Panc1 (cell line): ENCODE measurements at places on chromosomes 11 and 22. TPM values are rescaled to one million over a fixed set of nuclear protein-coding genes. Genes with fewer than 3 reads are reported as not detected.

DNA sequence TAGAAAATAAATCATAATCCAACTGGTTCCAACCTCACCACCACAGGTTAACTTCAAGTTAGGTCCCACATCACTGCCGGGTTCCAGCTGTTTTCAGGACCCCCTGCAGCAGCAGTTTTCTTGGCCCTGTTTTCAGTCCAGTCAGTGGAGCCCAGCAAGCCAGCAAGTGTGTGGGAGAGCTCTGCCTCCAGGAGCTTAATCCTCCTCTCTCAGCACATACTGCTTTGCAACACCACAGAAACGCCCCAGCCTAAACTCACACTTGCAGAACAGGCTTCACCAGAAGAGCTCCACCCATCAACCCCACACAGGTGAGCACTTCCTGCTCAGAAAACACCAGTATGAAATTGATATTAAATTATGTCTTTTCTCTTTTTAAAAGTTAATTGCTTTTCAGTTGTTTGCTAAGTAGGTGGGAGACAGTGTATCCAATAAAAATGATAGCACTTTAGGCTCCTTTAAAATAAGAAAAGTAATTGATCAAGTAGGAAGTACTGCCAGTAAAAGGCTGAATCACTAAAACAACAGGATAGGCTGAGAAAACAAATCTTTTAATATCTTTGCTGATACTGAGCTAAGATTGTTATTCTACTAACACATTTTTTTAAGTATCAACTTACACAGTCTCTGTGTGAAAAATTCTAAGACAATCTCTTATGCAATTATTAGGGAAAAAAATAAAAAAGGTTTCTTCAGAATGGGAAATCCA is 81.5 kb upstream of the TP53AIP1 start:
- no peak for DNase-seq

Gene CDON
- total RNA-seq, result 17.1 TPM

DNA sequence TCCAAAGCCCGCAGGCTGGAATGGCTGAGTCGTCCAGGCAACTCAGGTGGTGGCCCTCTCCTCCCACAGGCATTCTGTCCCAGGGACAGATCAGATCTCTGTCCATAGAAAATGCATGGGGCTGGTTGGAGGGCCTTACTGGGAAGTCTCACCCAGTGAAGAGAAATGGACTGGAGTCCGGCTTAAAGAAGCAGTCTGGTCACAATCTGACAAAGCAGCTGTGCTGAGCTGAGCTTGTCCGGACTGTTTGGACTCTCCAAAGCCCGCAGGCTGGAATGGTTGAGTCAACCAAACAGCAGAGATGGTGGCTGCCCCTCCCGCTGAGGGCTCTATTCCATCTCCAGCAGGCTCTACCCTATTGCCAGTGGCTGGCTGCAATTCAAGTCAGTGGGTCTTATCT is 14.4 kb upstream of the DEPDC7 start:
- DNase-seq, result no peak

DNA sequence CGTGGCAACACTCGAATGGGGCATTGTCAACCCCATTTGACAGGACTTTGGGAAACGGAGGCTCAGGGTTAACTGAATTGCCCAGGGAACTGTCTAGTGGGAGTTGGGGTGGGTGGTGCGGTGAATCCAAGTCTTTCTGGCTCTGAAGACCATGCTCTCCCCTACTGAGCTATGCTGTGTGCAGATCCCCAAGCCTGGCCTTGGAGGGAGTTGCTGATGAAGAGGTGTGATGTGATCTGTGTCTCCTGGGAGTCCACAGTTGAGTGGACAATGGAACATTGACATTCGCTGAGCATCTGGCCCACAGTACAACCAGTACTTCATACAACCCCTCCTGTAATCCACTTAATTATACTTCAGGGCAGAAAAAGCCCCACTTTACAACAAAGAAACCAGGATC is 172.2 kb downstream of the ST3GAL4 start:
- no peak for DNase-seq

GRCh38 chr11:12864316-12865156 is 144.6 kb upstream of the RASSF10 start:
- DNase-seq, result no peak

DNA sequence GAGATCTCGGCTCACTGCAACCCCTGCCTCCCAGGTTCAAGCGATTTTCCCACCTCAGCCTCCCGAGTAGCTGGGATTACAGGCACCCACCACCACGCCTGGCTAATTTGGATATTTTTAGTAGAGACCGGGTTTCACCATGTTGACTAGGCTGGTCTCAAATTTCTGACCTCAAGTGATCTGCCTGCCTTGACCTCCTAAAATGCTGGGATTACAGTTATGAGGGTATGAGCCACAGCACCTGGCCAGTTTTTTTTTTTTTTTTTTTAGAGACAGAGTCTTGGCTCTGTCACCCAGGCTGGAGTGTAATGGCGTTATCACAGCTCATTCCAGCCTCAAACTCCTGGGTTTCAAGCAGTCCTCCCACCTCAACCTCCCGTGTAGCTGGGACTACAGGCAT is 54.9 kb upstream of the PRR5 start:
- DNase-seq, result no peak

Gene MFRP
- total RNA-seq, result not detected

GRCh38 chr11:35216962-35217678 is 78.1 kb downstream of the CD44 start:
- DNase-seq, result no peak

Gene KRTAP5-2
- total RNA-seq, result not detected

DNA sequence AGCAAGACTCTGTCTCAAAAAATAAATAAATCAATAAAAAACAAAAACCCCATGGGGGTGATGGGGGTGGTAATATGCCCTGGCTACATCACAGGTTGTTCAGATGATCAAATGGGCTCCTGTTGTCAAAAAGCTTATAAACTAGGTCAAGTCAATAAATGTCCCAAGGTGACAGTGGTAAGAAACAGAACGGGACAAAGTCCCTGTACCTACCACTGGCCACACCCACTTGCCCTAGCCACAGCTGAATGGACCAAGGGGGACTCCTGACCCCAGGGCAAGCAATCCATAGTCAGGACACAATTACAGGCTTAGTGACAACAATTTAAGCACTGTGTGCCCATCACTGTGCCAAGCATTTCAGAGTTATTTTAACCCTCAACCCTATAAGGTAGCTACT is 6.0 kb downstream of the NAGA start:
- DNase-seq, result no peak

GRCh38 chr11:12667646-12668045 is 6.6 kb upstream of the TEAD1 start:
- DNase-seq, result no peak

DNA sequence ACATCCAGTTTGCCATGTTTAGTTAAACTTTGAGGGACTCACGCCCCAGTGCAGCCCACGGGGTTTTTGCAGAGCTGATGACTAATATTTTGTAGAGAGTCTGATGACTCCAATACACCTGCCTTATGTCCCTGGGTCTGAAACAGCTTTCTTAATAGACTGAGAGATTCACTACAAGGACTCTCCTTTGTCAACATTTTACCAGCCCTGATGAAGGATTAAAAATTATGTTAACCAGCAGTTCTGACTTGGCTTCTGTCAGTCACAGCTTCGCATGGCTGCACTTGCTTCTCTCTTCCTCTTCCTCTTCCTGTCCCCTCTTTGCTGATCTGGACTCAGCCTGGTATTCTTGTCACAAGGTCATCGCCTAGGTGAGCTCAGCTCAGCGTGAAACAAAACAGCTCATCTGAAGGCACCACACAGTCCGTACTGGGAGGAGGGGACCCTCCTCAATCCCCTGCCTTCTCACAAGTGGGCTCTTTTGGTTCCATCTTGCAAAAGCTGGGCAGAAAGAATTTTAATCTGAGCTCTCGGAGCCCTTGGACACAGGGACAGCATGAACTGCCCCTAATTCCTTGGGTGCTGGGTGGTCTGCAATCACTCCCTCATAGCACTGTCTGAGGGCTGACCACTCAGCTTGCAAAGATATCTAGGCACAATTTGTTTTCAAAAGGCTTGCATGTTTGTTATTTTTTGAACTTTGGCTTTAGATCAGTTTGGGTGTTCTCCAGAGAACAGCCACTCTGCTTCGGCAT is 38.1 kb upstream of the POU2AF1 start:
- DNase-seq, result no peak

DNA sequence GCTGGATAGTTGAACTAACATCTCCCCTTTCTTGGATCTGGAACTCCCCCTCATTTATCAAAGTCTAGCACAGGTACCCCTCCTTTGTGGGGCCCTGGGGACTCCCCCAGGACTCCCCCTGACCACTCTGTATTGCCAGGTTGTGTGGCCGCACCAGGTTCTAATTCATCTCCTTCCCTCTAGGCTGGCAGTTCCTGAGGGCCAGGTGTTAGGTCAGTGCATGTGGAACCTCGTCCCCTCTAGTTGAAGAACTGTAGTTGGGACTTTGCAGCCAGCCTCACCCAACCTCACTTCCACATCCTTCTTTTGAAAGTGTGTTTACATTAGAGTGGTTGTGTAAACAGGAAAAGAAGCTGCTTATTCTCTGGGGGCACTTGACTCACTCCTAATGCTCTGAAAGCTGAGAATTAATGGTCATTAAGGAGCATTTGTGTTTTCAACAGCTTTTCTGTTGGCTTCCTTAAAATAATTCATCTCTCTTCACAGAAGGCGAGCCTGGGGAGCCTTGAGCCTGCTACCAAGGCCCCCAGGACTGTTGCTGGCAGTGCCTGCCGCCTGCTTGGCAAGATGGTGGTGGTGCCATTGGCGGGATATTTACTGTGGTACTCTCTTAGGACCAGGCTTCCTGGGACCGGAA is 11.8 kb downstream of the UPB1 start:
- no peak for DNase-seq

- no peak for DNase-seq
These were observed 17.7 kb downstream of the RBFOX2 start for GRCh38 chr22:36010882-36011281.

Gene CYB5R3
- total RNA-seq, result 102 TPM

Gene KCNK7
- 0.69 TPM for total RNA-seq

Gene OR52N4
- total RNA-seq, result not detected

GRCh38 chr11:2299773-2300172 is 1.9 kb downstream of the C11orf21 start:
- DNase-seq, result no peak

Gene VSIG2
- not detected for total RNA-seq

Gene KCNE3
- 0.15 TPM for total RNA-seq

DNA sequence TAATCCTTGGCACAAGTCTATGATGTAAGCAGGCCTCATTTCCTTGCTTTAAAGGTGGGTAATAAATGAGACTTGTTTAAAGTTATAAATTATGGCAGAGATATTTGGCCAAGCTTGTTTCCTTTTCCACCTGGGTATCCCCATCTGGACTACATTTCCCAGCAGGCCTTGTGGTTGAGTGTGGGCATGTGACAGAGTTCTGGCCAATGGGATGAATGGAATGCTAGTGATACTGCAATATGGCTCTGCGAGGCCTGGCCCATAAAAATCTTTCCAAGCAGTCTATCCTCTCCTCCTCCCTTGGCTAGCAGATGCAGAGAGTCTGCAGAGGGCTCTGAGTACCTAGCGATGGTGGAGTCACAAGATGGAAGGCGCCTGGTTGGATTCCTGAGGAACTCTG is 102.5 kb downstream of the TIMP3 start:
- DNase-seq, result no peak

- no peak for DNase-seq
These were observed 1425.8 kb downstream of the TBC1D22A start for GRCh38 chr22:48188231-48188721.

Gene OR11H1
- total RNA-seq, result not detected

DNA sequence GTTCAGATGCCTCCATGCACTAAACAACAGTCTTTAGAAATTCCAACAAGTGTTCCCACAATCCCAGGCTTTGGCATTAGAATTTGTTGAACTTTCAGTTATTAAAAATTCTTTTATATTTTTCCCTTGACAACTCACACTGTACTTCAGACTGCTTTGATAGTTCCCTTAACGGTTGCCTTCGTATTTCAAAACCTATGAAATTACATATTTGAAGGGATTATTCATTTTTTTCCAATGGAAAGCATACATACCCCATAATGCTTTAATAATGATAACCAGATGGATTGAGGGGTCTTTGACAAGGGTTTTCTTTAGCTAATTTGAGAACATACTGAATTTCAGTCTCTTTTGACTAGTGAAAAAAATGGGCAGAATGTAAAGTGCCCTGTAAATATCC is 76.5 kb downstream of the ME3 start:
- no peak for DNase-seq

- no peak for DNase-seq
These were observed 8.0 kb upstream of the FIBIN start for GRCh38 chr11:26985943-26986342.

- DNase-seq, result peak; percentile 27
These were observed 43.2 kb upstream of the FADD start for GRCh38 chr11:70159627-70160570.

DNA sequence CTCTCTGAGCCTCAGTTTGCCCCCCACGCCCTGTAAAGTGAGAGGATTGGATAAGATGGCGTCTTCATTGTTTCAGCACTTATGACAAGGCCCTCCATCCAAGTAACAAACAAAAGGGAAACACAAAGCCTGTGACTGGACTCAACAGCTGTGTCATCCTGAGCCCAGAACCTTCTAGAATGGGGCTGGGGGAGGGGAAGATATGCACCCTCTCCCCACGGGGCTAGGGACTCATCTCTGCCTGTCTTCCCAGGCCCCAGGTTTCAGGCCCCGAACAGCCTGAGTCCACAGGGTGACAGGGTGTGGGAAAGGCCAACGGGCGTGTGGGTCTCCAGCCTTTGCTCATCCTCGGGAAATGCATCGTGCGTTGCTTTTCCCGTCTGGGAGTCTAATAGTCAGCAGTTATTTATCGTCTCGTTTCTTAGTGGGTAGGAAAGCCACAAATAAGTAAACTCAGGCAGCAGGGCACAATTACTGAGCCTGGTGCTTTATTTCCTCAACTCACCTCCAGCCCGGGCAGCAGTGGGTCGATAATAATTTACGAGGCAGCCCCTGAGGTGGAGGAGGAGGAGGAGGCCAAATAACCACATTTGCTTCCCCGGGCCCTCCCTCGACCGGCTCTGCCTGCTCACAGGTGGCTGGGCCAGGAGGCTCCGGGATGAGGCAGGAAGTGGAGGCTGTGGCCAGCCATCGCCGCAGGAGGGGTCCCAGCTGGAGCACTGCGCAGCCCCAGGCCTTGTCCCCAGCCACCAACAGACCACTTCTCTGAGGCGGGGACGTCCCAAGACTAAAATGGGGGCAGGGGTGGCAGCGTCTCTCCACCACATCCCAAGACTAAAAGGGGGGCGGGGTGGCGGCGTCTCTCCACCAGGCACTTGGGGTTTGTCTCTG is 54.4 kb downstream of the FLRT1 start:
- no peak for DNase-seq

Gene MAP6
- 0.21 TPM for total RNA-seq

DNA sequence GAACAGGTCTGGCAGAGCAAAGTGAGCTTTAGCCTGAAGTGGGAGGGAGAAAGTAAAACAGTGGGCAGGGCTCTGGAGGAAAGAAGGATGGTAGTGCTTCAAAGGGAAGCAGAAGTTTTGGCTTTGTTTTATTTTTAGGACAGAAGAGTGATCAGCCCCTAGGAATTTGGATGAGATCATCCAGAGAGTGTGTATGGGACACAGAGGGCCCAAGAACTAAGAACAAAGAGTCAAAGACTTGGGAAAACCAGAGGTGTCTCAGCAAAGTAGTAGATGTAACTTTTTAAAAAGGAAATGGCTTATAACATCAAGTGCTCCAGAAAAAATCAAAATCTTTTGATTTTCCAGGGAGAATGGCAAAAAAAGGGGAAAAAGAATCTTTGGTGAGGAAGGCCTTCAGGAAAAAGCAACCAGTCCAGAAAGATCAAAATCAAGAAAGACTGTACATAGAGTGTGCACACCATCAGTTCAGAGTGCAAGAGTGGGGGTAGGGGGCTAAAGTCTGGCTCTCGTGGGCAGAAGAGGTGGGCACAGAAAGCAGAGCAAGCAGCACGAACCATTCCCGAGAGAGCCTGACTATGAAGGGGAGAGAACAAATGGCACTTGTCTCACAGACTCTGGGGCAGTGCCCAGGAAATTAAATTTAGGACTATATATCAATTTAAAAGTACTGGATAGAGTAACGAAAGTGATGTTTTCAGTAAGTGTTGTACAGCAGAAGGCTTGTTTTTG is 30.0 kb downstream of the MAPK1 start:
- no peak for DNase-seq
